HFFc6 (cell line): ENCODE measurements at places on chromosomes 6 and 20.

DNA sequence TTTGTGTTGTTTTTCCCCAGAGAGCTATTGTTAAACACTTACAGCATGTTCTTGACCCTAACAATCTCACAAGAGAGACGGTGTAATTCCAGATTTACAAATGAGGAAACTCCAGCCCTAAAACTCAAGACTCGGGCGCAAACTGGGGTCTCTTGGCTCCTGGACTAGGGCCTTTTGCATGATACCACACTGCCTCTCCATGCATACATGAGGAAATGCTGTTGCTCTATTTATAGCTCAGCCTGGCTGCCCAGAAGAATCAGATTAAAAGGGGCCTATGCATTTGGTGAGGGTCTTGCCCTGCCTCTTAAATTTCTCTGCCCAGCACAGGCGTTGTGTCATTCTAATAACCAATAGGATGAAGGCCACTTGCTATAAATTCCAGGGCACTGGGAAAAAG is 30.5 kb upstream of the SNRPB2 start:
- no peak overlapping the region for H3K27ac ChIP-seq
- H3K4me3 ChIP-seq: no peak overlapping the region
- H3K27me3 ChIP-seq: no peaks in the 10 kb centered on the region; the same call in 1 of the 2 replicates
- no peak for DNase-seq

DNA sequence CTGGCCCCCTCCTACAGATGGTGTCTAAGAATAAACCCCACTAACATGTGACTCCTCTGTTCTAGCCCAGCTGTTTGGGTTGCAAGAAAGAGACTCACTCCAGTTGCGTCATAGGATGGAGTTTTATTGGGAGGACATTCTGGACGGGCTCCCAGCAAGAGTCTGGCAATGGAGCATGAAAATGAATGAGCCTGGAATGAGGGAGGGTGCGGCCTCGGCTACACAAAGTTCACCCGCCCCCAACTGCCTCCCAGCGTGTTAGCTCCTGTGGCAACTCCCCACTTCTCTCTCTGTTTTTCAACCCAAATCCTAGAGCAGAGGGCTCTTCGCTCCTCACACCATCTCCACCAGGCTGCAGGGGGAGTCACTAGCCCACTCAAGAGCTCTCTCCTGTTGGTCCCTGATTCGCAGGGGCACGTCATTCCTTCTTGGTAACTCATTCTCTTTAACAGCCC is 5.1 kb upstream of the ADAM33 start:
- no peaks in the 10 kb centered on the region for H3K36me3 ChIP-seq
- peaks cover 39% of the 10 kb centered on the region for H3K4me1 ChIP-seq
- H3K27ac ChIP-seq: peak overlapping the region; percentile 96
- DNase-seq: peak; percentile 91
- H3K27me3 ChIP-seq: no peaks in the 10 kb centered on the region; the same call in none of the 2 replicates
- H3K4me3 ChIP-seq: peak overlapping the region; percentile 78

- H3K36me3 ChIP-seq: no peaks in the 10 kb centered on the region
- H3K27ac ChIP-seq: peak overlapping the region; percentile 68
- DNase-seq: peak; percentile 44
- H3K4me3 ChIP-seq: peak overlapping the region; percentile 40
- peaks cover 62% of the 10 kb centered on the region for H3K4me1 ChIP-seq
Measured at GRCh38 chr6:35494161-35494563, 2.7 kb downstream of the TEAD3 start.

DNA sequence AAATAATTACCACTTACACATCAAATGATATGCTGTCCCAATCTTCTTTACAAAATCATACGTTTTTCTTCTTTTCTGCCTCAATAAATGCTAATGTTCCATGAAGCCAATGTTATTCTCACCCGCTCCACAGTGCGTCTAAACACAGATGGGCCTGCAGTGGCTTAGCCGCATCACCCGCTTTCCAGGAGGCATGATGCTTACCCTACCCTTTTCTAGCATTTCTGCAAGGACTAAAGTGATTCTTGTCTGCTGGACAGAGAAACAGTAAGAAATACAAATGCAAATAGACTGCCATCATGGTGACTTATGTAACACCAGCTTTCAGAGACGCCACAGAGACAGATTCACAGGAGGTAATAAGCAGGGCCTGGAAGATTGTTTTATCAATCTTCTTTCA is 104.4 kb downstream of the RNASET2 start:
- H3K36me3 ChIP-seq: no peaks in the 10 kb centered on the region; the same call in 1 of the 2 replicates
- peaks cover 5% of the 10 kb centered on the region for H3K27me3 ChIP-seq
- DNase-seq: no peak
- no peak overlapping the region for H3K27ac ChIP-seq

DNA sequence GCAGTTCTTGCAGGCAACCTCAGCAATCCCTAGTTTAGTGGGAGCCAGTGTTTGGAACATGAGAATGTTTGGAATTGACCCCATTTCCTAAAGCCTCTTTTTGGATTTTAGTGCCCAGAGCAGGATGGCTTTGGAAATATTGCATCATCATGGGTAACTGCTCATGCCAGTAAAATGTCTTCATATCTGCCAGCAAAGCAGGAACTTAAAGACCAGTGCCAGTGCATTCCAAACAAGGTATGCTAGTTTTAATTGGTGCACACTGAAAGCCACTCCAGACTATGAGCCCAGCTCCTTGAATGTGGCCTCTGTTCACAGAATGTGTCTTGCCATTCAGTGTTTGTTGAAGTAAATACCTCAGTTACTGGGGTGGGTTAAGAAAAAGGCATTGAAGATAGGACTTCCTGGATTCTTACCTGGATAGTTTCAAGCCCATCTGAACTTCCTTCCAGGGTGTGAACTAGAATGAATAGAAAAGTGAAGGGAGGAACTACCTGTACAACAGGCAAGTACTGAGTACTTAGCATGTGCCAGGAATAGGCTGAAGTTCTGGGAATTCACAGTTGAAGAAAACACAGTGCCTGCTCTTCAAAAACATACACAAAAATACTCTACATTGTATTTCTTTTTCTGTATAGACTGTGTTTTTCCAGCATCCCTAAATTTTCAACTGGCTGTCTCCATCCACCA is 70.5 kb downstream of the COL19A1 start:
- H3K4me1 ChIP-seq: no peaks in the 10 kb centered on the region
- H3K4me3 ChIP-seq: no peak overlapping the region
- H3K27ac ChIP-seq: no peak overlapping the region
- no peaks in the 10 kb centered on the region for H3K36me3 ChIP-seq

DNA sequence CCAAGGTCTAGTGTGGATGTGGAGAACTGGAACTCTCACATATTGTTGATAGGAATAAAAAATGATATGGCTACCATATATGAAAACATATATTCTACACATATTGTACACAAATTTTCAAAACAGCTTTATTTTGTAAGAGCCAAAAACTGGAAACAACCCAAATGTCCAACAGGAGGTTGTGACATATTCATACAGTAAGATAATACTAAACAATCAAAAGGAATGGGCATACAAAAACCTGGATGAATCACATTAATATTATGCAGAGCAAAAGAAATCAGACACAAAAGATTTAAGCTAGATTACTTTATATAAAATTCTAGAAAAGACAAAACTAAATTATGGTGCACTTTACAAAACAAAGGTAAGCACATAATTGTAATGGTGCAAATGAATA is 223.9 kb downstream of the SIM1 start:
- DNase-seq: no peak
- no peak overlapping the region for H3K4me3 ChIP-seq
- H3K36me3 ChIP-seq: no peaks in the 10 kb centered on the region
- H3K4me1 ChIP-seq: no peaks in the 10 kb centered on the region; the same call in 1 of the 2 replicates

GRCh38 chr6:73394577-73395354 is at the start of gene DDX43:
Gene DDX43, plus strand, starts transcription at chr6:73394828. Its CDS starts 78 bp downstream, at chr6:73394906.
- no peak within 1 kb of the TSS for H3K4me3 ChIP-seq
- no peaks in the 10 kb centered on the region; the same call in 1 of the 2 replicates for H3K27me3 ChIP-seq
- peaks cover 22% of the 10 kb centered on the region for H3K4me1 ChIP-seq

DNA sequence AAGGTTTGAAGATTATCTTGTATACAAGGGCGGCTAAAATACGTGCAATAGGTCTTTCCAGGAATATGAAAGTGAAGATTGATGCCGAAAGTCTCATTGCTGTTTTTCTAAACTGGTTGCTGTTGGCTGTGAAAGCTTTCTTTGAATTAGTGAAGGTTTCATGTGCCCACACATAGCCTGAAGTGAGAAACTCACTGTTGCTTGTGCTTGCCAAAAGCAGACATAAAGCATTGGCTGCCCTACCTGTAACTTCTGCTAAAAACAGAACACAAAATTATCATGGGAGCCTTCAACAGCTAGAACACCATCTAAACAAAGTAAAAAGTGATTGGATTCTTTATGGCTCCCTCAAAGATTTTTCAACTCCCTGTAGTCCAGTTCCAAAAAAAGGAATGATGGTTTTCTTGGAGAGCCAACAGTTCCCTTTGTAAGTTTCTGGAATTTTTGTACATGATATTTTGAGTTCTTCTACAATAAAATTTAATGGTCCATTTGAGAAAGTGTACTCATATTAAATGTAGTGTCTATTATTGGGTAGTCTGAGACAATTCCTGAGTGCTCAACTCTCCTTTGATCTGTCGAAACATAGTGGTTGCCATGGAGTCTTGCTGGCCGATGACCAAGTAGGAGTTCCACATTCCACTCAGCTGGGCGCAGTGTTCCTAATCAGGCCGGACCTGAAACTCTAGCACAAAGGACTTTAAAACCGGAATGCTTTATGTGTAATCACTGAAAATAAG is 68.5 kb downstream of the PLEKHG1 start:
- H3K27ac ChIP-seq: no peak overlapping the region
- no peaks in the 10 kb centered on the region for H3K36me3 ChIP-seq
- H3K4me1 ChIP-seq: no peaks in the 10 kb centered on the region
- peaks cover 6% of the 10 kb centered on the region for H3K27me3 ChIP-seq

DNA sequence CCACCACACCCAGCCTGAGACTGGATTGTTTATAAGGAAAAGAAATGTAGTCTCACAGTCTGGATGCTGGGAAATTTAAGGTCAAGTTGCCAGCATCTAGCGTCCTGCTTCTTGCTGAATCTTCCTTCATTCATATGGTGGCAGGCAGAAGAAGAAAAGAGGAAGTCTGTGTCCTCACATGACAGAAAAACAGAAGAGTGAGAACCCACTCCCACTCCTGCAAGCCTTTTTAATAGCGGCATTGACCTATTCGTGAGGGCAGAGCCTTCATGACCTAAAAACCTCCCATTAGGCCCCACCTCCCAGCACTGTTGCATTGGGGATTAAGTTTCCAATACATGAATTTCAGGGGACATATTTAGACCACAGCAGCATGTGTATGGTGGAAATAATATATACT is 160.8 kb upstream of the BMP2 start:
- DNase-seq: no peak
- no peak overlapping the region for H3K27ac ChIP-seq
- H3K4me1 ChIP-seq: no peaks in the 10 kb centered on the region
- H3K27me3 ChIP-seq: peaks cover under 1% of the 10 kb centered on the region; the same call in 1 of the 2 replicates

- no peaks in the 10 kb centered on the region for H3K36me3 ChIP-seq
- DNase-seq: peak; percentile 3
- peak overlapping the region; percentile 28; the same call in 1 of the 2 replicates for H3K4me3 ChIP-seq
- H3K27ac ChIP-seq: no peak overlapping the region
- H3K27me3 ChIP-seq: peaks cover 47% of the 10 kb centered on the region
Measured at GRCh38 chr20:728256-728944, 39.9 kb downstream of the SLC52A3 start.

DNA sequence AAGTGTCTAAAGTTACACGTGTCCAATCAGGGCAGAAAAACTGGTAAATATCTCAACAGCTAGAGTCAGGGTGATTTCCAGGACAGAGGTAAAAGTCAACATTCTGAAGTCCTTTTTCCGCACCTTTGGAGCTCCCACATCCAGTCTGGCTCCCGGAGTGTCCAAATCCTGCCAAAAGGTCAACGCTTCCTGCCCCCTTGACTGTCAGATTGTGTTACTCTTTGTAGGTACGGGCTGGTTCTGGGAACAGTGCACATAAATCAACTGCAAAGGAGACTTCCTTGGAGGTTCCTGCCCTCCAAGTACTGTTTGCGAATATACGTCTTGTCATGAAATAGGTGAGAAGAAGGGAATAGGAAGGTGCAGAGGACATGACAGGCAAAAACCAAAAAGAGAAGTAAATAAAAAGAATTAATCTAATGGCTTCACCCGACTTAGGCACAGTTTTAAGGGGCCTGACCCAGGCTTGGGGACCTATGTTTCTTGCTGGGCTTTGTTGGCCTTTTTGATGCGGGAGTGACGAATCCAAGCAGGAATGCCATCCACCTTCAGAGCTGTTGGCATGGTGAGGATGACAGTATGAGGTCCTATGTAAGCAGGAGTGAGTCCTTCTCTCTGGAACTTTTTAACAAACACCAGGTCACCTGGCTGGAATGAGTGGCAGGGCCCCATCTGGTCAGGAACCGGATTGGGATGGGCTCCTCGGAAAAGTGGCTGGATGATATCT is 155.4 kb downstream of the TRIM27 start:
- peaks cover 25% of the 10 kb centered on the region for H3K4me1 ChIP-seq
- H3K27ac ChIP-seq: no peak overlapping the region
- H3K4me3 ChIP-seq: no peak overlapping the region
- H3K36me3 ChIP-seq: 0 out of 2 replicates have a peak, but pooled peaks cover 4% of the 10 kb centered on the region
- no peak for DNase-seq
- H3K27me3 ChIP-seq: peaks cover 70% of the 10 kb centered on the region
